ENCODE measurements at places on chromosomes 11 and 22. TPM values are rescaled to one million over a fixed set of nuclear protein-coding genes. Genes with fewer than 3 reads are reported as not detected.

BARX2 gene
- total RNA-seq = not detected

DNA sequence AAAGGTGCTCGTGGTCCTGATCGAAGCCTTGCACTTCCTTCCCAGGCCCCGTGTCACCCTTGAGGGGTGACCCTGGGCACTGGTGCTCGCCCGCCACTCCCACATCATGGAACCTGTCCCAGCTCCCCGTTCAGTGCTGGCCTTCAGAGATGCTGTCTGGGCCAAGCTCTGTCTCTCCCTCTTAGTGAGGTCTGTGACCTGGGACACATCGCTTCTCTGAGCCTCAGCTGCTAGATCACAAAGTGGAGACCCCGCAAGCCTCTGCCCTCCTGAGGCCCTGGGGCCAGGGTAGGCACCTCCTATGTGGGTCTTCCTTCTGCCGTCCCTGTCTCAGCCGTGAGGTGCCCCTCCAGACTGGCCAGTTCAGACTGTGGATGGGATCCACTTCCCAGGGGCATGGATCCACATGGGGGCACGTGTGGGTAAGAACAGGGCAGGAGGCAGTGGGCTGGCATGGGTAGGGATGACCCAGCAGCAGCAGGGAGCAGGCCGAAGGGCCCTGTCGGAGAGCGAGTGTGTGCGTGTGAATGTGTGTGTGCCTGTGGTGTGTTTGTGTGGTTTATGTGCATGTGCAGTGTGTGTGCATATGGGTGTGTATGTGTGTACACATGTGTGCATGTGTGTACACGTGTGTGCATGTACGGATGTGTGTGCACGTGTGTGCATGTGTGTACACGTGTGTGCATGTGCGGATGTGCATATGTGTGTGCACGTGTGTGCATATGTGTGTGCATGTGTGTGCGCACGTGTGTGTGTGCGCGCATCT lies 1073.7 kb downstream of the BRD1 start:
- DNase-seq = no peak

DNA sequence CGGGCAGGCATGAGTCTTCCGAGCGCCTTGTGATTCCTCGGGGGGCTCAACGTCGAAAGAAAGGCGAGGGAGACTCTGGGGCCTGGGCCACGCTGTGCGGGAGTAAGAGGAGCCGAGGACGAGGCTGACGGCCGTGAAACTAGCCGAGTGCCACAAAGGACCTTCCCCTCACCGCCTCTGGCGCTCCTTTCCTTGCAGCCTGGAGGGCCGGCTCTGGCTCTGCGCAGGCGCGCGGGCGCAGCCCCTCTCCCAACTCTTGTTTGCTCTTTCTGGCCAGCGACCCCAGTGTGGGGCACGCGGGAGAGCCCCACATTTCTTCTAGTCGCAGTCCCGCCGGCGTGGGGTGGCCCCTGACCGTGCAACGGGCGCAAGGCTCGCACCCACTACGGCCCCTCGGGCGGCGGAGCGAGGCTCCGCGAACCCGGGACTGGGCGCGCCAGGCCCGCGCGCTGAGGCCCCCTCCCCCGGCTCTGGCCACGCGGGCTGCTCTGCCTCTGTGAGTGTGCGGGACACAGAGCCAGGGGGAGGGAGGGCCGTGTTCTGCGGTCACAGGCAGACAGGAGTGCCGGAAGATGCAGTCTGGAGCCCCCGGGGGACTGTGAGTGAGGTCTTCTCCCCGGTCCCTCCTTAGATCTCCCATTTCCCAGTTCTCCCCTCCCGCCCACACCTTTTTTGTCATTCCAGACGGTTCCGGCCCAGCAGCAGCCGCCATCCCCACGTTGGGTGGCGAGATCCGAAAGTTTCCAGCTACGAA lies 1.0 kb upstream of the TOB2 start:
- DNase-seq = no peak

MEI1 gene
- 2.7 TPM for total RNA-seq

CCND1 gene
- 422 TPM for total RNA-seq

- peak; percentile 93 for DNase-seq
These were observed at the start of gene STARD10 for GRCh38 chr11:72793425-72794367. STARD10 (minus strand) TSS chr11:72794047; CDS start chr11:72781181, 12,866 bp downstream.

TRIM51 gene
- total RNA-seq = not detected

CLDN5 gene
- not detected for total RNA-seq

ACRV1 gene
- total RNA-seq = not detected

DNA sequence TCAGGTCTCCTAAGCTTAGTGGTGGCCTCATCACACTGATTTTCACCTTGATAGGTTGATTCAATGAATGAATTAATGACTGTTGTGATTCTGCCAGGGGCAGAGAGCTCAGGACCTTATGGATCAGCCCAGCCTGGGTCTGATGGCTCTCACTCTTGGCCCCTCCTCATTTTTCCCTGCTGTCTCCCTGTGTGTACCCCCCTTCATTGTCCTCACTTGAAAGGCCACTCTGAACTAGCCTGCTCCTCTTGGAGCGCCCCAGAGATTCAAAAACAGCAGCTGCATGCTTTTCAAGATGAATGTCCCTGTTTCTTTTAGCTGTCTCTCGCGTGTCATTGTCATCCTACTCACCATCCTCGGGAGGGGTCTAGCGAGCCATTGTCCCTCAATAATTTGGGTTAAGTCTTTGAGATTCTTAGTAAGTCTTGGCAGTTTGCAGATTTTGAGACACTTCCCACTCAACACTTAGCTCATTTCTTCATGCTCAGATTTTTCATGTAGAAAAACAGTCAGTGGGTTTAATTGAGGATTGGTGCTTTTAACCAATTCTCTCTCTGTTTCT lies 42.5 kb upstream of the MICAL2 start:
- DNase-seq = no peak

DNA sequence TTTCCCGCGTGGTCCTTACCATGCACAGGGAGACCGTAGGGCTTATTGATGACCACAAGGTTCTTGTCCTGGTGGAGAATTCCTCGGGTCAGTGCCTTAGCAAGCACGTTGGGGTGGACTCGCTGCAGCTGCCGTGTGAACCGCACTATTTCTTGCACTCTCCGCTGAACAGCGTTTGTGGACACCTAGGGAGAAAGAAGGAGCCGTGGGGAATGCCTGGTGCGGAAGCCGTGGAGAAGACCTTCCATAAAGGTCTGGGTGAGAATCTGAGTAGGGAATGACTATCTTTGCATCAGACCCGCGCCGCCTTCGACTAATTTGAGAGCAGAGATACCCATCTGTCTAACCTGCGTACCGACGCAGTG lies 597 bp downstream of the RPUSD4 start:
- DNase-seq = no peak

OR52E6 gene
- total RNA-seq = not detected

- DNase-seq = no peak
These were observed 898.3 kb upstream of the FAT3 start for GRCh38 chr11:91326280-91326679.

DNA sequence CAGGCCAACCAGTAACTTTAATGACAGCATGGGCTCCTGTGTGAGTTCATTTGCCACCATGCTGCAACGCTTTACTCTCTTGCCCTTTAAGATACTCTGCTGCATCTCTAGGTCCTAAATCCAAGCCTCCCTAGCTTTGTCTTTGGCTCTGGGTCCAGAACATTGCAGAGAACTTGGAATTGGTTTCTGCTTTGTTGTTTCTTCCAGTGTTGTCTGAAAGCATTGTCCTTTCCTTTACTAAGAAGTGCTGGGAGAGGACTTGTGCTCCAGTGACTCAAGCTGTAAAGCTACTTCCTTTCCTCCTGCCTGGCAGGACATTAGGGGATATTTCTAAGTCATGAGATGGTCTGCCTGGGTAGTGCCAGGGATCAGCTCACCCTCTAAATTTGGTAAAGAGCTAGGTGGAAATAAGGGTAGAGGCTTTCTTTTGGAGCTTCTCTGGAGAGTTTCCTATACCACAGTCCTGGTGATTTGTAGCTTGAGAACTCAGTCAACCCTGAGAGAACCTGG lies 202.5 kb upstream of the CADM1 start:
- no peak for DNase-seq

DNA sequence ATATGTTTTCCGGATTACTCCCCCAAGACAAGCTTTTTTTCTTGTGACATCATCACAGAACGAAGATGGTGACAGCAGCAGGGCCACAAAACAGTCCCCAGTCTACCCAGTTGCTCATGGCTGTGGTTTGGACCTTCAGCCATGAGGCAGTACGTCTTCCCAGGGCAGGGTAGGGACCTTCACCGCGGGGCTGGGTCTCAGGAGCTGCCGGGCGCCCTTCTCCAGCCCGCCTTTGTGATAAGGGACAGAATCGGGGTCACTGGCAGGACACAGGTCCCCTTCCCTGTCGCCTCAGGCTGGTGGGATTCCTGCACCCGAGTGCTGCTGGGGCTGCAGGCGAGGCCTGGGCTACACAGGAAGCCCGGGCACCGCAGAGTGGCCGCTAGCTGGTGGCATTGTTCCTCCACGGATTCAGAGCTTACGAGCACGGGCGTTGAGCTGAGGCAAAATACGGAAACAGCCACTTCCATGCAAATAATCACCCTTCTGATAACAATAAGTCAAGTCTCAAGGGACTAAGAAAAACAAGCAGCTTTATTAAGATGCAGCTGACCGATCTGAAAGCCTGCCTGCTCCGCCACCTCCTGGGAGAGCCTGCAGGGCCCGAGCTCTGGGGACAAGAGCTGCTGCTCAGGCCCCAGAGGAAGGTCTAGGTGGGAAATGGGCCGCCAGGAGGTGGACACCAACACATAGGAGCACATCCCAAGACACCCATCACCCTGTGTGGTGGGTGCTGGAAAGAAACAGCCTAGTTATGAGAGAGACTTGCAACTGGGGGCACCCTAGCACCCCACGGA lies 12.3 kb downstream of the TBX1 start:
- DNase-seq = no peak

KDM4D gene
- 0.26 TPM for total RNA-seq

- peak; percentile 35 for DNase-seq
These were observed 152.8 kb downstream of the NCAM1 start for GRCh38 chr11:113113801-113114704.

- DNase-seq = no peak
These were observed 600.6 kb upstream of the CHORDC1 start for GRCh38 chr11:90823446-90823845.

DNA sequence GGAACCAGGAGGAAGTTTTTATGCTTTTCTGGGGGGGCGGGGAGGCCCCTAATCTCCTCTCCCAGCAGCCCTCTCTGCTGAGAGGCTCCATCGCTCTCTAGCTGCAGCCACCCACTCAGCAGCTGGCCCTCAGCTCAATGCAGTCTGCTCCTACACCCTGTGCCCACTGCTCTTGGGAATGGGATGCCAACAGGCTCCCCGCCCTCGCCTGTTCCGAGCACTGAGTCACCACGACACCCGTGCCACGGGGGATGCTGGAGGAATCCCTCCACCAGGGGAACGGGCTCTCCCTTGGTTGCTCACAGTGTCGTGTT lies 23.5 kb upstream of the SUSD2 start:
- no peak for DNase-seq

DNA sequence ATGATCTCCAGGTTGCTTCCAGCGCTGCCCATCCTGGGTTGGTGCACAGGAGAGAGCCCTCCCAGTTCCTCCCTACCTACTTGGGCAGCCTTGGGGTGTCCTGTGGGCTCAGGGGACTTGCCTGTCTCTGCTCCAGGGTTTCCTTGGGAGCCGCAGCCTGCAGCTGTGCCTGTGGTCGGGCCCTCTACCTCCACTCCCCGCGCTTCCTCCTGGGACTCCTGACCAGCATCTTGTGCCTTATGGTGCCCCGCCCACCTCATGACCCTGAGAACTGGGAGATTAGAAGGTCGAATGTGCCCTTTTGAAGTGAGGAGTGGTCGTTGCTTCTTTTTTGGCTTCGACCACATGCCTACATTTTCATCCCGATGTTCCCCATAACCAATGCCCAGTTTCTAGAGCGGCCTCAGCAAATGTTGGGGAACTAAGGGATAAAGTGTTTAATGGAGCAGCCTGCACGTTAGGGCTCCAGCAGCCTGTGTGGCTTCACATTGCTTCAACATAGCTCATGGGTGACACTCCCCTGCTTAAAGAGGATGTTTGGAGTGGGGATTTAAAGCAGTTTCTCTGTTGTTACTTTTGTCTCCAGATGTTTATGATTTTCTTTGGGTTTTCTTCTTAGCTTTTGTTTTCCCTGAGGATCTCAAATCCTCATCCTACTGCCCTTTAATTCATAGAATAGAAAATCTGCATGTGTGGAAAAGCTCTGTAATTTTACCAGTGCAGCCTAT lies 248.8 kb downstream of the TBC1D22A start:
- DNase-seq = no peak

CHADL gene
- not detected for total RNA-seq

- no peak for DNase-seq
These were observed 103.5 kb downstream of the WNT11 start for GRCh38 chr11:76102802-76103201.

GRCh38 chr22:43622886-43623285 lies 189.2 kb downstream of the EFCAB6 start:
- DNase-seq = peak; percentile 35

P2RX6 gene
- total RNA-seq = 3.5 TPM

LGALS12 gene
- total RNA-seq = not detected

DNA sequence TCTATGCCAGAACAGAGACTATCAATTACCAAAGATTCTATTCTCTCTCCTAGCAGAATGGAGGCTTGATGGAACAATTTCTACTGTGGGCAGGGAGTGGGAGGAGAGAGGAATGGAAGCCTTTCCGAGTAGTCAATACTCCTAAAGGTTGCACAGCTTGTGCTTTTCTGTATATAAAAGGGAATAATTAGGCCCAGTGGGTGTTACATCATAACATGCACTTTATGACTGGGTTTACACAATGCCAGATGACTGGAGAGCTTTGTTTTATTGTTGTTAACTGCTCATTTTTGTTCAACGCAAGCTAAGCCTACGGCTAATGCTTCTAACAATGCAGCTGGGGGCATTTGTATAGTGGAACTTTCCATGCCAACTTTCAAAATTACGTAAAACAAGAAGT lies 2237.9 kb upstream of the RAG2 start:
- DNase-seq = no peak

- DNase-seq = no peak
These were observed 105.3 kb downstream of the MORC2 start for GRCh38 chr22:30863081-30863833.

GCAT gene
- total RNA-seq = 11.4 TPM

- DNase-seq = peak; percentile 11
These were observed 18.7 kb downstream of the MRGPRX4 start for GRCh38 chr11:18191376-18191775.

DNA sequence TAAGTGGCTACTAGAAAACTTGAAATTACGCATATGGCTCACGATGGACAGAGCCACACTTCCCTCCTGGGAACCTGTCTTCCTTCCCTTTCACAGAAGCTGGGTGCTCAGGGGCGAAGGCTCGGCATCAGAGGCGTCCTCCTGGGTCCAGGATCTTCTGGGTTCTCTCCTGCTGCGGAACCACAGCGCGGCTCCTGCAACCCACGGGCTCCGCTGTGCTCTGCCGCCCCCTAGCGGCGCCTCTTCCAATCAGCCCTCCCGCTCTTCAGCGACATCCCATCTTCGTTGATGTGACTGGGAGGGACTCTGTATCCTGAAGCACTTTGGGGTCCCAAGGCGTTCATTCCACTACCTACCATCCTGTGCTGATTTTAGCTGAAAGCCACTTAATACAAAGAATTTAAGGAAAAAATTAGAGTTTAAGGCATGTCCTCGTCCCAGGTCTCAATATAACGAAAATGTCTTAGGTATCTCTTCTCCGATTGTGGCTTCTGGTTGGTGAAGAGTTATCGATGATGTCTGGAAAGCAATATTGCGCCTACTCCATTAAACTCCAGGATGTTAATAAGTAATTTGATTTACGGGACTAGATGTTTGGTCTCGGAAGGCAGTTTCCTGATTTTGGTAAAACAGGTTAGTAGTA lies 14.8 kb upstream of the RPS3 start:
- DNase-seq = peak; percentile 65

FJX1 gene
- 38.3 TPM for total RNA-seq

- no peak for DNase-seq
These were observed 86.8 kb upstream of the OR4B1 start for GRCh38 chr11:48129697-48130395.
